ENCODE measurements at places on chromosomes 16 and 17. TPM values are rescaled to one million over a fixed set of nuclear protein-coding genes. Genes with fewer than 3 reads are reported as not detected.

- peak; percentile 82 for DNase-seq
Measured at GRCh38 chr16:81646561-81646960, 132.5 kb upstream of the PLCG2 start.

KRT17 gene
- total RNA-seq = 21.4 TPM

DNA sequence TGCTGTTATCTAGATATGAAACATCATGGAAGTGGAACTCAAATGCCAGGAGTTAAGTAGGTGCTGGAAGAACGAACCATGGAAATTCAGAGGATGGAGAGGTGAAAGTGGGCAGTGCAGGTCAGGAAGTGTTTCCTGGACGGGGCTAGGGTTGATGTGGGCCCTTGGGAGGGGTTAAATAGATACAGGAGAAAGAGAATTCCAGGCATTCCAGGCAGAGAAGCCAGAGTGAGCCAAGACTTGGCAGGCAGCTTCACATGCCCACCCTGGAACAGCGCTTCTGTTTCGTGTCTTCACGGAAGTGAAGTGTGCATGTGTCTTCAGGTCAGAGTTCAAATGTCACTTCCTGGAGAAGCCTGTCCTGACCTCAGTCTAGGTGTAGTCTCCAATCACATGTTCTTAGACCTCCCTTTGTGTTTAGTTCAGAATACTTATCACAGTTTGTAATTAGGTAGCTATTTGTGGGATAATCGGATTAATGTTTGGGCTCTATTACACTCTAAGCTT lies 41.3 kb downstream of the GP2 start:
- DNase-seq = no peak

CA10 gene
- not detected for total RNA-seq

- DNase-seq = no peak
Measured at GRCh38 chr17:14792746-14793145, 472.4 kb downstream of the PMP22 start.

ITGAX gene
- 0.27 TPM for total RNA-seq

GRCh38 chr17:16255481-16255921 lies 38.5 kb downstream of the PIGL start:
- DNase-seq = peak; percentile 46

DNA sequence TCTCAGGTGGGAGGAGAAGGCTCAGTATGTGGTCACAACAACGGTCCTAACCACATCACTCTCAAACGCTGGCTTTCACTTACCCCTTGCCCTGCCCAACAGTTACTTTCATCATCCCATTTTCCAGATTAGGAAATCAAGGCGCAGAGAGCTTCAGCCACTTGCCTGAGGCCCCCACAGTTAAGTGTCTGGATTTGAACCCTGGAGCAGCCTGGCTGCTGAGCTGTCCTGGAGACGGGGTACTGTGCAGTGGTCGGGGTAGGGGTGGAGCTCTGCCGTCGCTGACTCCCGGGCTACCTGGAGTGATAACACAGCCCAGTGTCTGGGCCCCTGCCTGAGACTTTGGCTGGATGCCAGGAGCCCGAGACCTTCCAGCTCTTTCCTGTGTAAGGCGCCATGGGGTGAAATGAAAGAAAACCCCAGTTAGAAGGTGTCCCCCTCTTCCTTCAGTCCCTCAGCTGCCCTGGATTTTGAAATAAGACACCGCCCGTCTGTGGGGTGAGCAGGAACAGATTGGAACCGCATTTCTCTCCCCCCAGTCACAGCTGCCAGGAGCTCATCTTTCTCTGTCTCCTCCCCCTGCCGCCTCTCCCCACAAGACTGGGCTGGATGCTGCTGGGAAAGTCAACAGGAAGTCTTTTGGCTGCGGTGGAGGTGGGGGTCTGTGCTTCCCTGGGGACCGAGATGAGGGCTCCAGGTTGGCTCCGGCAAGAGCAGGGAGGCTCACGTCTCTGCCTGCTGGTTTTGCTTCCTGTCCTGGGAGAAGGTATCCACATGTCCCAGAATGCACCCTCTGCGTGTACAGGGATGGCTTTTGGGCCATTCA lies 280.2 kb downstream of the SEC14L1 start:
- peak; percentile 86 for DNase-seq

GRCh38 chr17:5598457-5598856 lies 14.1 kb upstream of the NLRP1 start:
- no peak for DNase-seq

GRCh38 chr17:61470530-61471136 lies 18.4 kb downstream of the TBX4 start:
- DNase-seq = no peak

- DNase-seq = no peak
Measured at GRCh38 chr16:17571499-17572093, 100.8 kb upstream of the XYLT1 start.

DNA sequence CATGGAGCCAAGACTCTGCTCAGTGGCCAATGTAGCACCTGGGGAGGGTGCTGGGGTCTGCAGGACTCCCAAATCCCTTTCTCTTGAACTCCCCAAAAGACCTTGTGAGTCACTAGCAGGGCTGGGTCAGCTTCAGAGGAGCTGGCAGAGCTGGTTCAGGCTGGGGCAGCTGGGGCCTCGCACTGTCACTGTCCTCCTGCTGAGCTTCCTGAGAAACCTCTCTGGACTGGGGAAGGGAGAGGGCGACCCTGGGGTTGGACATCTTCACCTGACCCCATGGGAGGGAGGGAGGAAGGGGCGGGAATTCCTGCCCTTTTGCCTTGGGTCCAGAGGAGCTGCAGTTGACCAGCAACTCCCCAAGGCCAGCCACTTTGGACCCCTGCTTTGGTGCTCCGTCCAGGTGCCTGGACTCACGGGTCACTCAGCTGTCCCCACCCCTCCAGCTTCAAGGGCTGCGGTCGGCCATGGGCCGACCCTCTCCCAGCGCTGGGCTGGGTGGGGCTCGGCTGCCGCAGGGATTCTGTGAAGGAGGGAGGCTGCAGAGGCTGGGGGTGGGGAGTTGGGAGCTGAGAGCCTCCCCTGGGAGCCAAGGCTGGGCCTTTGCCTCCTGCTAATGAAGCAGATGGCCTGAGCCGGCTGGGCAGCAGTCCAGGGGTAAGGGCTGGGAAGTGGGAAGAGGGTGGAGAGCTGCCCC lies 9.2 kb downstream of the FMNL1 start:
- no peak for DNase-seq

PHOSPHO1 gene
- total RNA-seq = 0.95 TPM

GRCh38 chr17:44794851-44795413 lies 35.2 kb downstream of the GJC1 start:
- DNase-seq = peak; percentile 96

OR4D1 gene
- total RNA-seq = not detected

DNA sequence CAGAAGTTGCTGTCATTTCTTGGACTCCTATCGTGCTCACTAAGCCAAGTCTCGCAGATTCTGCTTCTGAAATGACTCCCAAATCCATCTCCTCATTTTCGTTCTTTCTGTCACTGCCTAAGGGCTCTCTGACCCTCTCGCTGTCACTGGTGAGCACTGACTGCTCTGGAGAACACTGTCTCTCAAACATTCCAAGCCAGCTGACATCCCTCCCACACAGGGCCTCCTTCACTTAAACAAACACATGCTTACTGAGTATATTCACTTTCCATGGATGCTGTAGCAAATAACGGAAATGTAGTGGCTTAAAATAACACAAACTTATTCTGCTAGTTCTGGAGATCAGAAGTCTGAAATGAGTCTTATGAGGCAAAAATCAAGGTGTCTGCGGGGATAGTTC lies 18.8 kb downstream of the CACNG1 start:
- no peak for DNase-seq

DNA sequence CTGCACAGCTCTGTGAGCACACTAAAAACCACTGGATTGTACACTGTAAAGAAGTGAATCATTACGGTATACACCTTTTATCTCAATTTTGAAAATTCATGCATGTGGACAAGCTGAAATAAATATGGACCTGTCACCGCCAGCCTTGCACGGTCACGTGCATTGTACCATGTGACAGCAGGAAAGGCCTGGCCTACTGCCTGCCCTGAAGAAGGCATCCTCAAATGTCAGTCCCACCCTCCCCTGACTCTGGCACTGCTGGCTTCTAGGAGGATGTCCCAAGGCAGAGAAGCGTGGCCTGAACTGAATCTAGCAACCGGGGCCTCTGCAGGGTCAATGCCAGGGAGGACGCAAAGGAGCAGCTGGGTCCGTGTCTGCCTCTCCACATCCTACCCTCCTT lies 34.6 kb downstream of the SLC38A8 start:
- DNase-seq = no peak

DNA sequence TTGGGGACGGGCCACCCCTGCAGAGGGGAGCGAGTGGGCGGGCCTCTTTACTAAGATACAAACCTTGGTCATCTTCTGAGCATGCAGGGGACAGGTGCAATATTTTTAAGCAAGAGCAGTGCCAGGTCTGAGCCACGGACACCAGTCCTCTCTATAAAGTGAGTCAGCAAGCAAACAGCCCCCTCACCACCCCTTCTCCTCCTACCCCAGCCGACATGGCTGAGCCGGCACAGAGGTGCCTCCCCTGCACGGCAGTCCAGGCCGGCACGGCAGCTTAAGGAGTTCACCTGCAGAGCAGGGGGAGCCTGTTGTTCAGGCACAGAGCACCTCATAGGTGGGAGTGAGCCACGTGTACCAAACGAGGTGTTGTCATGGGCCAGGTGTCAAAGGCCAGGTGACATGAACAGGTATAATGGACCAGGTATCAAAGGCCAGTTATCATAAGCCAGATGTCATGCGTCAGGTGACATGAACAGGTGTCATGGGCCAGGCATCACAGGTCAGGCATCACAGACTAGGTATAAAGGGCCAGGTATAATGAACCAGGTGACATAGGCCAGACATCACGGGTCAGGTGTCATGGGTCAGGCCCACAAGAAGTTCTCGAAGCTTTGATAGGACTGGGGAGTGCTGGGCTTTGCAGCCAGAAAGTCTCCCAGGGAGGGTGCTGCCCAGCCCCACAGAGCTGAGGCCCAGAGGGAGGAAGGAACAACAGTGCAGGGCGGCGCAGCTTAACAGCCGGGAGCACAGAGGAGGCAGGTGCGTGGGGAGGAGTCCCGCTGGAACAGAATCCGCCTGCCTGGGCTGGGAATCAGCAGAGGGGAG lies 42.6 kb upstream of the ZNF469 start:
- DNase-seq = no peak

SOCS1 gene
- 20.2 TPM for total RNA-seq

GP1BA gene
- not detected for total RNA-seq

SPAG9 gene
- 97.7 TPM for total RNA-seq

DNA sequence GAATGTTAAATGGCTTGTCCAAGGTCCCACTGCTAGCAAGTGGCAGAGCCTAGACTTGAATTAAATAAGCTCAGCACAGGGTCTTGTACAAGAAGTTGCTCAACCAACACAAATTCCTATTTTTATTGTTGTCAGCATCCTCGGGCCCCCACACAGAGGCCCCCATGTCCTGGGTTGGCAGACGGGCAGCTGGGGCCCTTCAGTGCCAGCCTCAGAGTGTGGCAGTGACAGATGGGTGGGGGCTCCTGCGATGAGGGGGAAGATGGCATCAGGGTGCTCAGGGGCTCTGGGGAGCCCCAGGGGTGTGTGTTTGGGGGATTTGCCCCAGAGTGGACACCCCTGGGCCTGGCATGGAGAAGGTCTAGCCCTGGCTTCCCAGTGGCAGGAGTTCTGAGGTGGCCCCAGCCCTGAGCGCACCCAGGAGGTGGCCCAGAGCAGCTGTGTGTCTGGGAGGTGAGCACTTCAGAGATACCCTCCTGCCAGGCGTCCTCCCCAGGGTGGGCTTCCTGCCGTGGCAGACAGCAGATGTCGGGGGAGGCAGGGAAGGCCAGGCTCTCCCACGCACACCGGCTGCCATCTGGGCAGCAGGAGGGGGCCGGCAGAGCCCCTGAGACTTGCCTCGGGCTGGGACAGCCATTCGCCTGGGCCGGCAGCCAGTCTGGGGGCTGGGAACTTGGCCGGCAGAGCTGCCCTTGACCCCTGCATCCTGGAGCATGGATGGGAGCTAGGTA lies 150.8 kb downstream of the C16orf78 start:
- DNase-seq = no peak

DNA sequence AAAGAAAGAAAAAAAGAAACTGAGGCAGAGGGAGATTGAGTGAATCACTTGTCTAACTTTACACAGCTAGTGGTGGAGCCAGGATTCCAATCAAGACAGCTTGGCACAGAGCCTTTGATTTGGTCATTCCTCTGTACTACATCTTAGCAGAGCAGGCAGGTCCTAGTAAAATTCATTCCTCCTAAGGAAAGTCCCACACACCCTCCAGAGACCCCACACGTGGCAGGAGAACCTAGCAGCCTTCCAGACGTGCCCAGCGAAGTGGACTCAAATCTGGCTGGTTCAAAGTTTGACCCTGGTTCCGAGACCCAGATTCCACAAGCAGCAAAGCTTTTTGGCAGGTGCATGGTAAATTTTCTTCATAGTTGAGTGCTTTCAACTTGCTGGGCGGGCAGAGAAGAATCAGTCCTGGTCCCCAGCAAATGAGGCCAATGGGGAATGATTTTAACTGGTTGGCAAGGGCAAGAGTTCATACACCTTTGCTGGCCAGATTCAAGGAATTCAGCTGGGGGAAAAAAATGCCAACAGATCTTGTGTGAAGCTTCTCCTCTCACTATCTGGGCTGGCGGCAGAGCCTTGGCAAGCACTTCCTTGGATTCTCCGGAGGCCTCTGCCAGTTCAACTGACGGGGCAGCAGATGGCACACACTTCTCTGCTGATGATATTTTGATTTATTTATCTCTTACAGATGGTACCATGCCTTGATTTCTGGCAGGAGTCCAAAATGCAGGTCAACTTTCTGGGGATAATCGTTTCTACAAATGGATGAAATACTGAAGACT lies 82.4 kb downstream of the GSG1L start:
- DNase-seq = no peak

- DNase-seq = peak; percentile 79
Measured at GRCh38 chr17:77427391-77427991, 286.7 kb downstream of the SEC14L1 start.
